ENCODE measurements at places on chromosomes 1 and 21.

DNA sequence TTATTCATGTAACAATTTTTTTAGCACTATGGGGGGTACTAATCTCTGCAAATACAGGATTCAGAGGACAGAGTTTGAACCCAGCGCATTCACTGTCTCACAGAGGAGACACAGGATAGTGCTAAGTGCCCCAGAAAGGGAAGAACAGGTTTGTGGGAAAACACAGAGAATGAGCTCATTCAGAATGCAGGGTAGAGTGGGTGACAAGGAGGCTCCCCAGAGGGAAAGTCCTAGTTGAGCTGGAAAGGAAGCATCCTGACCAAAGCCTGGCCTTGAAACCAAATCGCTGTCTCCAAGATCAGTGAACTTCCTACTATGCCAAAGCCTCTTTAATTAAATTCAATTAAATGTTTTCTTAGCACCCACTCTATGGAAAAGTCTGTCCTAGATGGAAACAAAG lies 19.0 kb upstream of the RGS2 start:
- no peak for DNase-seq

GRCh38 chr1:31731049-31731565 lies 27.3 kb upstream of the COL16A1 start:
- DNase-seq, result no peak

GRCh38 chr1:2060535-2060934 lies 10.3 kb downstream of the PRKCZ start:
- no peak for DNase-seq

DNA sequence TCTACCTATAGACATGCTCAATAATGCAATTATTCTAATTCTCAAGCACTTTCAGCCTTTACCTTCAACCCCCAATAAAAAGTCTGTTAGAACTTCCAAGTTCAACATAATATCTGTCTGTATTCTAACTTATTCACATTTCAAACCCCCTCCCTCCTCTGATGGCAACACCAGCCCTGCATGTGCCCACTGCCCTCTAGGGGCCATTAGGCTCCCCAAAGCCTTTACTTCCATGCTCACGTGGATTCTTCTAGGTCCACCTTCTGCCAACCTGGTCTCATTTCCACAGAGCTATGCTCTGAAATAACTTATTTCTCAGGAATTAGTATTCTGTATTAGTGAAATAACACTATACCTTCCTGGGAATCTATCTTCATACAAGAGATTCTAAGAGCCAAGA lies 22.2 kb upstream of the KPRP start:
- no peak for DNase-seq

GRCh38 chr1:193569096-193569982 lies 382.9 kb upstream of the B3GALT2 start:
- no peak for DNase-seq

Data from GM13977 (cell line).